Stimulated activated CD8-positive, alpha-beta memory T cell treated with anti-CD3 and anti-CD28 coated beads, Interleukin-15, amount 100 ng/mL, for 1 hour (primary cell): ENCODE measurements at places on chromosomes 2 and 18.

DNA sequence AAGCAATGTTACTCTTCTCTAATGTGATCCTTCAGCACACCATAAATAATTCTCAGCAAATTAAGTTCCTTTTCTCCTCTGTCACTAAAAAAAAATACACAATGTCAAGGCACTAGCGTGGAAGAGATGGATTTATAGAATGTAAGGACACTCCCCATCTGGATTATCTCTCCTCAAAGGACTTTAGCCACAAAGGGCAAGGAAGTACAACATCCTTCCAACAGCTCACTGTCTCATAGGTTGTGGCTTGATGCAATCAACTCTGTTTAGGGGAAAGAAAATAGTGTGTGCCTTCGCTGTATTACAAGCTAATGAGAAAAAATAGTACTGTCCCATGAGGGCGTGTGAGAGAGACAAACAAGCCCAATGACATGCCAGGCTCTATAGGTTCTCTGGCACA, 129.1 kb upstream of the DNMT3A start:
- no peak for DNase-seq

DNA sequence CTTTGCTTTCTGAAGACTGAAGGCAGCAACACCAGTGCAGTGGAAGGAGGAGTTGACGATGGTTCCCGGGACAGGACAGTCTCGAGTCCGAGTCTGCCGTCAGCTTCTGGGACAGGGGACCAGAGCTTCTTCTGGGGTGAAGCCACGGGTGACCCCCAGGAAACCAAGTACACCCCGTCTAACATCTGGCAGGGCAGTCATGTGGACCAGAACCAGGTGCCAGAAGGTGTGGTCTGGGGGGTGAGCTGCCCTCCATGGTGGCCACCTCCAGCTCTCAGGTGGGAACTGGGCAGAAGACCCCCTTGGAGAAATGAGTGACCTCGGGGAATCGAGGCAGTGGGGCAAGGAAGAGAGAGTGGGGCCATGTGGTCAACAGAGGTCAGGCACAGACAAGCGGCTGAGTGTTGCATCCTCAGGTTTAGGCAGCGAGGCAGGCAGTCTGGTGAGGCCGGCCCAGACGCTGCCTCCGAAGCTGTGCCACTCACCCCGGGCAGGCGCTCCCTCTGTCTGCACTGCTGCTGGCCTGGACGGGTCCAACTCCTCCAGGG, 204.3 kb downstream of the HDAC4 start:
- DNase-seq, result no peak

- no peak for DNase-seq
Measured at GRCh38 chr2:1272835-1273234, 140.4 kb upstream of the TPO start.

DNA sequence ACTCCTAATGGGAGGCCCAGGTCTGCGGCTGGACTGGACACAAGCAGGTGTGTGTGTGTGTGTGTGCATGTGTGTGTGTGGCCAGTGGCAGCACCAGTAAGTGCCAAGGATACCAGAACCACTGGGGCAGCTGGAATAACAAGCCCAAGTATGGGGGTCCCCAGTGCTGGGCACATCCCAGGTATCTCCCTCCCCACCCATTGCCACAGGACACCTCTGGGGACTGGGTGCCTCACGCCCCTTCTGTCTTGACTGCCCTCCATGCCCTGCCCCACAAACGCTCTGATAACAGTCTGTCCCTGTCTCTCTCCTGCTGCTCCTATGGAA, 9.0 kb downstream of the SPEG start:
- DNase-seq, result no peak

DNA sequence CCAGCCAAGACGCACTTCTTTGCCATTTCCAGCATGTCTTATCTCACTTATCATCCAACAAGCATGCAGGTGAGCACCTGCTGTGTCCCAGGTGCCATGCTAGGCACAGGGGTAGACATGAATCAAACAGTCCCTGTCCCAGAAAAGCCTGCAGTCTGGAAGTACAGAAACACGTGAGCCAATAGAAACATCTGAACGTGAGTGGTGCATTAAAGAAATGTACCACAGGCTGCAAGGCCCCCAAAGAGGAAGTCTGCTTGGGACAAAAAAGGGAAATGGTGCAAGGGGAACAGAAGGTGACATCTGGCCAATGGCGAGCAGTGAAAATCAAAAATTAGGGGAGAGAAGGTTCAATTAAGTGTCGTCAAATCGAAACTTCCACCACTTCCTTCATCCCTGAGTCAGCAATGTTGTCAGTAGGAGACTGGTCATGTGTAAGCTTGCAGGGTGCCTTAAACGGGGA, 17.6 kb upstream of the TMEM247 start:
- DNase-seq, result no peak

DNA sequence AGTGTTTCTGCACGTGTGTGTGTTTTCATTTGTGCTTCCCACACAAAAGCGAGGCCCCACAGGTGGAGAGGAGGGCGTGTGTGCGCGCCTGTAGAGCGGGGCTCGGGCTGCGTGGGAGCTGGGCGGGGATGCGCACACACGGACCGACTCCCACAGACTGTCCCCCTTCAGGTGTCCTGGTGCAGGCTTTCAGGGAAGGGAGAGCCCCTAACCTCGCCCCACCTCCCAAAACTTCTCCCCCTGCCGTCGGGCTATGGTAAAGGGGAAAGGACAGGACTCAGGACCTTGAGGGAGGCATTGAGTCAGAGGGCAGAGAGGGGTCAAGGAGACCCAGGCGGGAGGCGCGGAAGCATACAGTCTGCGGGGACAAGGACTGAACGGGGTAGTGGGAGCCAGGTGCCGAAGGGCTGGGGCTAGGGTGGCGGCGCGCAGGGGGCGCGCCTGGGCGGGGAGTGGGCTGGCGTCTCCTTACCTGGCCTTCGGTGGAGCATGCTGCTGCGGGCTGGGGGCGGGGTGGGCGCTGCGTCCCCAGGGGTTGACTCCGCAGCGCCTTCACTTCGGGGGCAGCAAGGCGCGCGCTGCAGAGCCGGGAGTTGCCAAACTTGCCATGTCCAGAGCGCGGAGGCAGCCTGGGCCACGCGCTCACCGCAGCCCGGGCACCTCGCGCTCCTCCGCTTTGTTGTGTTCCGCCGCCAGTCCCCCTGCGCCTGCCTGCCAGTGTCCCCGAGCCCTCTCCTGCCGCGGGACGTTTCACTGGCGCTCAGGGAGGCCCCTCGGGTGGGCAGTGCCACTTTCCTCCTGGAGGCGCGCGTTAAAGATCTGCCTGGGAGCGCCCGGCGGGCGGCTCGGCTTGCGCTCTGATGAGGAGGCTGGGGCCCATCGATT, 302.0 kb downstream of the NCKAP5 start:
- no peak for DNase-seq

DNA sequence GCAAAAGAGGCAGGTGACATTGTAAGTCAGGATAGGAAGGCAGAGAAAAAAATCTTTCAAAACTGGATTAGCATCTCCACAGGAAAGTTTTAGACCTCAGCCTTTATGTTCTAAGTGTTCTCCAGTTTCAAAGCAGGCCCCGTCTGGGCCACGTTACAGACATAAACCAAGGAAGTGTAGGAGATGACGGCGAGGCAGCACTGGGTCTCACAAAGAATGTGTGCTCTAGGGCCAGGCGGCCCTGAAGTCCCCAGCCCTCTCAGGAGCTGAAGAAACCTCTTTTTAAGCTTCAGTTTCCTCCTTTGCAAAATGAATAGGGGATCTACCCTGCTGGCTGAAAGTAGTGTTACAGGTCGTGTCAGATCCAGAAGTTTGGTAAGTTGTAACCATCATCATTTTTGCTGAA, 81.7 kb downstream of the SPRED2 start:
- no peak for DNase-seq

- DNase-seq, result no peak
Measured at GRCh38 chr2:236816197-236817170, 246.9 kb downstream of the ACKR3 start.

GRCh38 chr2:201915446-201915845, 109.1 kb downstream of the CDK15 start:
- DNase-seq, result no peak

- no peak for DNase-seq
Measured at GRCh38 chr2:147013696-147014392, 831.0 kb upstream of the ACVR2A start.

DNA sequence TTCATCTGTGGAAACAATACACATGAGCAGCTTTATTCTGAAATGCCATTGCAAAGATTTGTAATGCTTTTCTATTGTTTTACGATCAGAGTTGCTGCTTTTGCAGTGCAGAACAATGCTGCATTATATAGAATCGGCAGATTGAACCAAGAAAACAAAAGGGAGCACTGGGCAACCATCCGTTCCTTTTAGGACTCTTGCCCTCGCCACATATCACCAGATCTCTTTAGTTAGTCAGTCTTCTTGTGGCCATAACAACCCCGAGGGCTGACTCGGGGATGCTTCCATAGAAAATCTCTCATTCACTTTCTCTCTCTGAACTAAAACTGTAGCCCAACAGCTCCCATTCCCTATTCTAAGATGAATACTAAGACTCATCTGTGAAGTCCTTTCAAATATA, 340.4 kb downstream of the NRXN1 start:
- DNase-seq, result no peak

- no peak for DNase-seq
Measured at GRCh38 chr18:57737400-57738060, 65.6 kb downstream of the ATP8B1 start.
